ENCODE measurements at places on chromosomes 11 and 22. TPM values are rescaled to one million over a fixed set of nuclear protein-coding genes. Genes with fewer than 3 reads are reported as not detected.

DNA sequence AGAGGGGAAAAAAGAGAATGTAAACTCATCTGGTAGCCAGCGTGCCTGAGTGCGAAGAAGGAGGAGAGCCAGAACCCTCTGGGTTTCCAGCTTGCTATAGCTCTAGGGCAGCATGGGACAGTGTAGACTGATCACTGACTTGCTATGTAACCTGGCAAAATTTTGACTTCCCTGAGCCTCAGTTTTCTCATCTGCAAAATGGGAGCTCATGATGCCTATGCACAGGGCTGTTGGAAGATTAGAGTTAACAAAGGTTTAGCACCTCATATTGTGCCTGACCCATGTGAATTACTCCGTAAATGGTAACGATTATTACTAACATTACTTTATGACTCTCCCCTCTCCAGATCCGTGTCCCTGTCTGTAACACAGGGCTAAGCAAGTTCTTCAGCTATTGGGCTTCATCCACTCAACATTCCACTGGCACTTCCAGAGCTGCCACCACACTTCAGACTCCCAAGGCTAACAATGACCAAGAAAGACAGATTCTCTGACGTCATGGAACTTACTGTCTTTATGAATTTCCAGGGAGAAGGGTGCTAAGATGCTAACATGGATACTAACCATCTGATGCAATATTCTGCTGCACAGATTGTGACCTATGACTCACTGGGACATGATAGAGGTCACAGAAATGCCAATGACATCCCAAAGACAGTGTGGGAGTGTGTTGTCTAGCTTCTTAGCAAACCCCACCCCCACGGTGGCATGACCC, 195.2 kb downstream of the TRIM29 start:
- no peaks in the 10 kb centered on the region for H3K36me3 ChIP-seq
- H3K27me3 ChIP-seq, result peaks cover 2% of the 10 kb centered on the region
- H3K27ac ChIP-seq, result no peak overlapping the region
- DNase-seq, result no peak
- H3K4me1 ChIP-seq, result no peaks in the 10 kb centered on the region
- H3K4me3 ChIP-seq, result no peak overlapping the region

GRCh38 chr22:42317691-42318547, 47.5 kb upstream of the TCF20 start:
- no peak overlapping the region for H3K4me3 ChIP-seq
- DNase-seq, result no peak
- H3K36me3 ChIP-seq, result no peaks in the 10 kb centered on the region
- H3K4me1 ChIP-seq, result peaks cover 18% of the 10 kb centered on the region

DNA sequence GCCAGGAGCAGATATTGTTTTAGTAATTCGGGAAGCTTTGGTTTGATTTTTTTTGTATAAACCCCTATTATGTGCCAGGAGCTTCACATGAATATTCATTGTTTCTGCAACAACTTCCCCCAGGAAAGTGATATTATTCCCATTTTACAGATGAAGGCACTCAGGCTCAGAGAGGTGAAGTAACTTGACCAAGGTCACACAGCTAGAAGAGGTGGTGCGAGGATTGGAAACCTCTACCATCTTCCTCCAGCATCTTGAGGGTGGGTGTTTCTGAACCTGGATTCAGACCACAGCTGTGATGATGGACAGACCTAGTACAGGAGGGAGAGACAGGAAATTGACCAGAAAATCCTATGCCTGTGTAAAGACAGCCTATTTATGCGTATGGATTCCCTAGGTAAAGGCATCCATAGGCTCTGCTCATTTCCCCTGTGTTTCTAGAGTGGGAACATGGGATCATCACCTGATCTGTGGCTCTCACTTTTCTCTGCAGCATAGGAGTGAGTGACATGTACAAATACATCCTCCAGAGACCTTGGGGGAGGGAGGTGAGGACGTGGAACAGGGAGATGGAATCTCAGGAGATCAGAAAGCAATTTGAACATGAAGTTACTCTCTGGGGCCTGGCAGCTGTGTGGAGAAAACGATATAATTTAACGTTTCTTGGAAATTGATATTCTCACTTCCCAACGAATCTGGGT, 81.4 kb downstream of the TSPAN18 start:
- H3K36me3 ChIP-seq, result no peaks in the 10 kb centered on the region
- DNase-seq, result no peak
- no peak overlapping the region for H3K4me3 ChIP-seq
- no peak overlapping the region for H3K27ac ChIP-seq
- H3K27me3 ChIP-seq, result peaks cover 4% of the 10 kb centered on the region
- H3K4me1 ChIP-seq, result peaks cover under 1% of the 10 kb centered on the region

The DSCAML1 gene
- 0.02 TPM for total RNA-seq

- H3K27me3 ChIP-seq, result no peaks in the 10 kb centered on the region
- no peak for DNase-seq
- H3K4me3 ChIP-seq, result no peak overlapping the region
- H3K36me3 ChIP-seq, result no peaks in the 10 kb centered on the region
- H3K4me1 ChIP-seq, result no peaks in the 10 kb centered on the region
Measured at GRCh38 chr22:46467006-46467405, 70.4 kb downstream of the CELSR1 start.

DNA sequence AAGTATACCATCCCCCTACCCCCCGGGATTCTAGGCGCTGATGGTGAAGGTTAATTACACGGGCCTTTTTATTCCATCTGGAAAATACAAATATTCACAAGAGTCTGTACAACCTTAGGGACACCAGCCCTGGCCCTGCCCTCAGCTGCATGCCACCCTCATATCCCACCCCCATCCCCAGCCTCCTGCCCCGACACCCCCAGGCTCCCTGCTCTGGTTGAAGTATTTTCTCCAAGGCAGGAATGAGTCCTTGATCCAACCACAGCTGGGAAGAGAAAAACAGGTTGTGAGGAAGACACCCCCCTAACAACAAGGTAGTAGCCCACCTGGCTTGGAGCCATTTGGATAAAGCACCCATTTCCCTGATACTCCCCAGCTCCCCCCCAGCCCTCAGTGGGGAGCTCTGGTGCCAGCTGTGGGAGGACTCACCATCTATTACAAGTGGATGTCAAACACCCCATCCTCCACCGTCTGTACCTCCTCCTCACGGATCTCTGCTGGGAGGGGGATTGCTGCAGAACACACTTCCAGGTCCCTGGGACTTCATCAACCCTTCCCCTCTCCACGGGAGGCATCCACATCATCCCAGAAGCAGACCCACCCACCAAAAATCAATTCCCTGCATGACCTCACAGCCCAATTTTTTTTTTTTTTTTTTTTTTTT, 4.0 kb upstream of the NRXN2 start:
- DNase-seq, result no peak
- H3K4me3 ChIP-seq, result no peak overlapping the region
- peaks cover 15% of the 10 kb centered on the region for H3K4me1 ChIP-seq

- H3K4me3 ChIP-seq, result peak within 1 kb of the TSS; percentile 87
- H3K4me1 ChIP-seq, result peaks cover 20% of the 10 kb centered on the region
- peaks cover 54% of the 10 kb centered on the region for H3K27me3 ChIP-seq
- H3K36me3 ChIP-seq, result no peaks in the 10 kb centered on the region
Measured at GRCh38 chr22:24951942-24952836, at the start of gene KIAA1671. TSS of gene KIAA1671 (plus strand) at chr22:24952716. CDS start at chr22:25028000, 75,284 bp downstream.

All from activated CD4-positive, alpha-beta T cell treated with anti-CD3 and anti-CD28 coated beads, Interleukin-2, amount 10 ng/mL, durations not matched to agents 24 days and 14 days (primary cell).